ENCODE measurements at places on chromosomes 3 and 15.

DNA sequence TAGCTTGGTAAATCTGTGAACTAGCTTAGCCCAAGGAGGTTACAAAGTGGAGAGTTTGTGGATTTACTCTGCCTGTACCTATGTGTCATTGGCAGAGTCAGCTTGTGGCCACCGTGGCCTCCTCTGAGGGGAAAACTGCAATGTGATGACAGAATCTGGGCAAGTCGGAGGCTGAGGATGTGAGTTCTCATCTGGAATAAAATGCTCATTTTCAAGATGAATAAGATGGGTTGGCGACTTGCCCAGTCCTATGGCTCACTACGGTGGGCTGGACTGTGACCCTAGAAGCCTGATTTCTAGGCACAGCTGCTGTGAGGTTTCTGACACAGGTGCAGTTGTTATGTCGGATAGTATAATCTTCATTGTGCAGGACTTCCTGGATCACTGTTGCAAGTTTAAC lies 83.7 kb downstream of the ETV5 start:
- DNase-seq = no peak

DNA sequence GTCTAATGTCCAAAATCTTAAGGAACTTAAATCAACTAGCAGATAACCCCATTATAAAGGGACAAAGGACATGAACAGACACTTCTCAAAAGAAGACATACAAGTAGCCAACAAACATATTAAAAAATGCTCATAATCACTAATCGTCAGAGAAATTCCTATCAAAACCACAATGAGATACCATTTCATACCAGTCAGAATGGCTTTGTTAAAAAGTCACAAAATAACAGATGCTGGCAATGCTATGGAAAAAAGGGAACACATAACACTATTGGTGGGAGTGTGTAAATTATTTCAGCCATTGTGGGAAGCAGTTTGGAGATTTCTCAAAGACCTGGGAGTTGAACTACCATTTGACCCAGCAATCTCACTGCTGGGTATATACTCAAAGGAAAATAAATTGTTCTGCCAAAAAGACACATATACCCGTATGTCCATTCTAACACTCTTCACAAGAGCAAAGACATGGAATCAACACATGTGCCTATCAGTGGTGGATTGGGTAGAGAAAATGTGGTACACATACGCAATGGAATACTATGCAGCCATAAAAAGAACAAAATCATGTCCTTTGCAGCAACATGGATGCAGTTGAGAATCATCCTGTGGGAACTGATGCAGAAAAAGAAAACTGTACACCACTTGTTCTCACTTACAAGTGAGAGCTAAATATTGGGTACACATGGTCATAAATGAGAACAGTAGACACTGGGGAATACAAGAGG lies 78.5 kb downstream of the TCF12 start:
- DNase-seq = no peak

DNA sequence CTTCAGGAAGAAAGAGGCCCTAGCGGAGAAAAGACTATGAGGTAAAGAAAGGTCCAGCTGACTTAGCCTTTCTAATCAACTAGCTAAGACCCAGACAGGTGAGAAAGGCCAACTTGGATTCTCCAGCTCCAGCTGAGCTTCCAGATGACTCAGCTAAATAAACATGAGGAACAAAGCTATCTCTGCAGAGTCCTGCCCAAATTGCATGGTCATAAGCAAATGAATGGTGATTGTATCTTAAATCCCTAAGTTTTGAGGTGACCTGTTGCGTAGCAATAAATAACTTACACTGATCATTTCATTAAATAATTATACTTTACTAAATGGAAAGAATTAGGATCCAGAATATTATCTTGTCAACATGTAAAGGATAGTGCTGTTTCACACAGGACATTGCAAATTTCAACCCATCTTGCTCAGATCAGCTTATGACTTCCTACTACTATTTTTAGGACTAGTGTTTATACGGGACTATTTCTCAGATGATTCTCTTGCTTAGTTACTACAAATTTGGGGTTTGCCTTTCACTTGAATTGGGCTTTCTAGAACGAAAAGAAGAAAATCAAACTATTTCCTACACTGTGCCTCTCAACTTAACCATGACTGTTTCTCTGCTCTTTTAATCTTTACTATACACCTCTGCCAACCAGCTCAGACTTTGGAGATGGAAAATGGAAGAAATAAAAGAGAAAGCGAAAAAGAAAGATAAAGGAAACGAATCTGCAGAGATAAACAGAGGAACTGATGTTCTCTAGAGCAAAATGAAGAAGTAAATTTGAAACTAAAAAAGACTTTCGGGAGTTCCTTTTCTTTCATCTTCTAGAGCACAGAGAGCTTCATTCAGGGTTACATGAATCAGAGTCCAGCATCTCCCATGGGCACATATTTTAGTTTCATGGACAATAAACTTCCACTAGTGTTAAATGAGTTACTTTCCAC lies 6.6 kb upstream of the ADGRG7 start:
- DNase-seq = no peak

DNA sequence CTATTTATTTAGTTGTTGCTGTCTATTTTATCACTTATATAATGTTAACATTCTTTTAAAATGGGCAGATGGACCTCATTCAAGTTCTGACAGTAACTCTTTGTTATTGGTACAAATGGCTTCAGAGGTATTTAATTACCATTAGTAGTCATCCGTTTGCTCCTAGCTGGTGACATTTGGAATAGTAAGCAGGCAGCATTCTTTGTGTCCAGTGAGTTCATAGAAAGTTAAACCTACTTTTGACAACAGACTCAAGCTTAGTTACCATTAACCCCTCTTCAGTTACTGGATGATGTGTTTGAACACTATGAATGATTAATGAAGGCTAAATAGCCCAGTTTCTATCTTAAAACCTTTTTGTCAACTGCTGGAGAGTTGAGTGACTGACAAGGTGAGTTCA lies 500.7 kb upstream of the ATP11B start:
- no peak for DNase-seq
